ENCODE measurements at places on chromosomes 2 and 18.

DNA sequence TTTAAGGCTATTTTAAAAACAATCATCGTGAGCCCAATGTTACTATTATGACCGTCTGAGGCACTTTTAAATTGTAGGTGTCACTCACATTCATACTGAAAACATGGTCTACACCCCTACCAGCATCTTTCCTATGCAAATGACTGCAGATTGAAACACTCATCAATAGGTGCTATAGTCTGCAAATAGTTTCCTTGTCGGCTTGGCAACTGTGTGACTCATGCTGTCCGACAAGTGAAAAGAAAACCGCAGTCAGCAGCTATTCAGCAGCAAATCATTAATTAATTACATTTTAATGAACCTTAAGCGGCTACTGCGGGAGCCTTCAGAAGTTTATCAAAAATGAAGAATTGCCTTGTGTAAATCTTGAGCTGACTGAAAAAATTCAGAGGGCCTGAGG lies 134.4 kb downstream of the FIGN start:
- no peak for DNase-seq

GRCh38 chr2:235532307-235532706 lies 38.5 kb downstream of the AGAP1 start:
- DNase-seq, result no peak

DNA sequence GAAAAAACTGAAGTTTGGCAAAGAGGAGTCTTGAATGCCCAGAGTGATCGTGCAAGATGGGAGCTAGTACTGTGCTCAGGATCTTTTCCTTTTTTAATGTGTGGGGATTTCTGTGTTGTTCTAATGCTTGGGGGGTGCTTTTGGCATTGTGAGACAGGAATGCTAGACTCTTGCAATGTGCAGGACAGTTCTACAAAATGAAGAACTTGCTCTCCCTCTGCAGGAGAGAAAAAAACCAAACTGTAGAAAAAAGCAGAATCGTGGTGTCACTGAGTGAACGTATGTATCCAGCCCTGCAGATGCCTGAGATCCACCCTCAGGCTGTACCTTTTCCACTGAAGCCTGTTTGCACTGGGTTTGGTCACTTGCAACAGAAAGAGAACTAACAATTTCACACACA lies 12.1 kb upstream of the TTC39C start:
- DNase-seq, result no peak

GRCh38 chr2:40027968-40028367 lies 248.9 kb upstream of the THUMPD2 start:
- no peak for DNase-seq

DNA sequence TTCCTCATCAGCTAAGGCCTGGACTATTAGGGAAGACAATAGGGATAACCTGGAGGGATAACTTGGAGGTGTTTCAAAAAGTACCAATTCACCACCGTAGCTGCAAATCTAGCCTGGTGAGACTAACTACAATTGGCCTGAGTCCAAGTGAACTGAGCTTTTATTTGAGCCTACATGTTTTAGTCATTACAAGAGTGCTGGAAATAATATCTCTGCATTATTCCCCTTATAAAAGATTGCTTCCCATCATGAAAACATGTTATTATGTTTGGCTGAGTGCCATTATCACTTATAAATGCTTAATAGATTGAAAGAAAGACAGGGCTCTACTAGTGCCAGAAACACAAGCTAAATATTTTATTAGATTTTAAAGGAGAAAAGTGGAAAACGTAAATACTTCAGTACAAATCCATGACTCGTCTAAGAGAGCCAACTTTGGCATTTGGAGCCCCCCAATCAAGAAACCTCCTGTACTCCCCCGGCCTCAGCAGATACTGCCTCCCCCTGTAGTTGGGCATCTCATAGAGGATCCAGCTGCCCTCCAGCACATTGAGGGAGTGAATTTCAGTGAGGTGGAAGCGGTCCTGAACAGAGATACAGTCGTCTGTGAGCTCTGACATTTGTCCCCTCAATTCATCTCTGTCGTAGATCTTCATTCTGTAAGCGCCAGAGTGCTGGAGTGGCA lies 3.6 kb downstream of the CRYGB start:
- no peak for DNase-seq

GRCh38 chr2:71333619-71334018 lies 2.0 kb downstream of the ZNF638 start:
- no peak for DNase-seq

- no peak for DNase-seq
These were observed 12.3 kb upstream of the NEU4 start for GRCh38 chr2:241796610-241797138.

GRCh38 chr2:205682239-205682970 lies at the start of gene NRP2:
TSS of gene NRP2 (plus strand) at chr2:205682501. CDS start at chr2:205683291, 790 bp downstream.
- DNase-seq, result peak; percentile 78

GRCh38 chr2:236899146-236899545 lies 186.5 kb upstream of the COPS8 start:
- no peak for DNase-seq

- no peak for DNase-seq
These were observed 46.1 kb upstream of the THOC1 start for GRCh38 chr18:313931-314330.

- no peak for DNase-seq
These were observed 45.4 kb upstream of the CTDP1 start for GRCh38 chr18:79634186-79634585.

DNA sequence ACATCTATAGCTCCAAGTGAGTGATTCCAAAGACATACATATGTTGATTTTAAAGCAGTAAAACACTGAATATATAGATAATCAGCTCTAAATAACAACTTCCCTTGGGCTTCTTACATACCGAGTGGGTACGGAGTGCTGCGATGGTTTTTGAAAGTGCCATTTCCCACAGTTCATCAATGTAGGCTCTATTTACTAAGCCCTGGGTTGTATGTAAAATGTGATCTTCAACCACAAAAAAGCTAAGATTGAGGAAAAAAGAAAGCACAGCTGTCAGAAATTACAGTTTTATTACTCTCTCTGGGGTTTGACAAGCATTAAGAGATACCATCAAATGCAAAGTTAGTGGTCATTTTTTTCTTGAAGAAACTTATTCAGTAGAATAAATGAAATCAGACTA lies 312.8 kb downstream of the EXOC6B start:
- no peak for DNase-seq

DNA sequence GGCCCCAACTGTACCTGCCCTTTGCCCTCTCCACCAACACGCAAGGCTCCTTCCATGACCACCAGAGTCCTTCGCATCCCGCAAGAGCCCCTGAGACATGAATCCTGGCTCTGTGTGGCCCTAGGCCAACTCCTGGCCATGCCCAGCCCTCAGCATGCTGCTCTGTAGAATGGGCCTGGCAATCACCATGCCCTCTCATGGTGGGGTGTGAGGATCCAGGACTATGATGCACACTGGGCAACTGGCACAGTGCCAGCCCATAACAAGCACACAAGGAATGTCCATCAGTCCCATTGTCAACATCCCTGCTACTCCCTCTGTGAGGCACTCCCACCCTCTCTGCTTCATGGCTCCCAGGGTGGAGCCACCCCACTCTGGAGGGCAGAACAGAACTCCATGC lies 44.7 kb downstream of the FER1L5 start:
- DNase-seq, result no peak

- peak; percentile 67 for DNase-seq
These were observed 8.7 kb upstream of the TXNDC2 start for GRCh38 chr18:9876867-9877654.

- no peak for DNase-seq
These were observed 114.6 kb downstream of the SETBP1 start for GRCh38 chr18:44795241-44795640.

DNA sequence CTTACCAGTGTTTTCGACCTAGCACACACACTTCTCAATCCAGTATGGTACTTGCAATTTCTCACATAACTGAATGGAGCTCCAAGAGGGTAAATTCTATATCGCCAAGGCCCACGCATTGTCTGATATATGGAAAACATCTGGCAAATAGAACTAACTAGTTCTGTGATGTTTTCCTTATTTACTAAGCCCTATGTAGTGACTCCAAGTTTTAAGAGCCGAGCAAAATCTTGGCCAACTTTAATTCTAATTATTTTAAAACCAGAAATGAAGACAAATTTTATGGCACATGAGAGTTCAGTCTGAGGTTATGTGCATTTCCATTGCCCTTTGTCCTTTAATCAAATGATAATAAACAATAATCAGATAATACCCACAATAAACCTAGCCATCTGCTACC lies 1119.7 kb upstream of the CNTNAP5 start:
- no peak for DNase-seq

- DNase-seq, result no peak
These were observed 106.3 kb downstream of the ABCA12 start for GRCh38 chr2:215032153-215032552.

- no peak for DNase-seq
These were observed 52.4 kb downstream of the STK39 start for GRCh38 chr2:168194784-168195522.

GRCh38 chr2:150228936-150229335 lies 258.5 kb downstream of the RND3 start:
- DNase-seq, result no peak

DNA sequence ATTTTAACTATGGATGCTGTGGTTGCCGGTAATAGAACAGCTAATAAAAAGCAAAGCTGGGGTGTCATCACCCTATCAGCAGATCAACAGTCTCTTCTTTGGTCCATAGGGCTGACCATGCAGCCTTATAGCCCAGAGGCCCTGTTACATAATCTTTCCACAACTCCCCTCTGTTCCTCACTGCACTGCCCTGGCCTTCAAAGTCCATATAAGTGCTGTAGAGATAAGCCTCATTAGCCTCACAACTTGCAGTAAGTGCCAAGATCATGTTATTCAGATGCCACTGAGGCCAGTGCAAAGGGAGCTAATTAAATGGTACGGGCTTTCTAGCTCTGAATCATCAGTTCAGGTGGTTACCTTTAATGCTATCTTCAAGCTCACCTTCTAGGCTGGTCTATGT lies 89.7 kb upstream of the CXCR4 start:
- DNase-seq, result no peak

Measured in fibroblast of skin of left biceps (primary cell).